ENCODE measurements at places on chromosomes 16 and 17.

GRCh38 chr17:6047966-6048365, 22.2 kb upstream of the WSCD1 start:
- H3K4me1 ChIP-seq = peaks cover 14% of the 10 kb centered on the region
- no peak overlapping the region for H3K27ac ChIP-seq
- DNase-seq = no peak
- H3K36me3 ChIP-seq = no peaks in the 10 kb centered on the region
- H3K27me3 ChIP-seq = no peaks in the 10 kb centered on the region

DNA sequence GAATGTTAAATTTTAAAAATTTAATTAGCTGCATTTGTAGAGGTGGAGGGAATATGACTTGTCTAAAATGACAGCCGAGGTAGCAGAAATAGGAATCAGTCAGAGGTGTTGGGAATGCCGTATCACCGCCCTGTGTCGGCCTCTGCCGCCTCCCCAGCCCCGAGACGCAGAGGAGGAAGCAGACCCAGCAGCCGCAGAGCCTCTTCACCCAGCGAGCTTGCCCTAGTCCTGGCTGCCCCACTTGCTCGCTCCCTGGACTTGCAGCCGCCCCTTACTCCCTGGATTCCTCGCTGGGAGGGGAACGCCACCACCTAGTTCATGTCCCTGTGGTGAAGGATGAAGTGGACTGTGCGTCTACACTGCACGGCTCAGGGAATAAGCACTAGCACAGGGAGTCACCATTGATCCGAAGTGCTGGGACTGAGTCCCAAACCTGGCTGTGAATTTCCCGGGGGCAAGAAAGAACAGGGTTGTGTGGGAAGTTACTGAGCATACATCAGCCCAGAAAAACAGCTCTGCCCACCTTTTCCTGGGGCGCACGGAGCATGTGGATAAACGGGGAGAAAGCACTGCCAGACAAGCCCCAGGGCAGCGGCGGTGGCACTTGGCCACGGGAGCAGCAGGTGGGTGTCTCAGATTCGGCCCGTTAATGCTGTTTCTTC, 76.8 kb downstream of the RPTOR start:
- no peaks in the 10 kb centered on the region for H3K27me3 ChIP-seq
- DNase-seq = no peak
- no peak overlapping the region for H3K4me3 ChIP-seq
- no peak overlapping the region for H3K27ac ChIP-seq
- H3K4me1 ChIP-seq = peaks cover 41% of the 10 kb centered on the region

DNA sequence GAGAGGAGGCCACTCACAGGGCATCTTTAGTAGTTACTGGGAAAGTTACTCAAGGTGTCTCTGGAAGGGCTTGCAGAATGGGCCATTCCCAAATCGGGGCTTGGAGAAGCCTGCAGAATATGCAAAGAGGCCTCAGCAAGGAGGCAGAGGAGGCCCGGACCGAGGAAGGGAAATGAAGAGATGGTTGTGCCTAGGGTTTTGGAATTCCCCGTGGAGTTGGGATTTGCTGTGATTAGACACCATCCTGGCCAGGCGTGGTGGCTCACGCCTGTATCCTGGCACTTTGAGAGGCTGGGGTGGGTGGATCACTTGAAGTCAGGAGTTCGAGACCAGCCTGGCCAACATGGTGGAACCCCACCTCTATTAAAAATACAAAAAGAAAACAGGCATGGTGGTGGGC, 193.0 kb downstream of the IRF8 start:
- no peaks in the 10 kb centered on the region for H3K4me1 ChIP-seq
- DNase-seq = no peak
- no peak overlapping the region for H3K4me3 ChIP-seq

DNA sequence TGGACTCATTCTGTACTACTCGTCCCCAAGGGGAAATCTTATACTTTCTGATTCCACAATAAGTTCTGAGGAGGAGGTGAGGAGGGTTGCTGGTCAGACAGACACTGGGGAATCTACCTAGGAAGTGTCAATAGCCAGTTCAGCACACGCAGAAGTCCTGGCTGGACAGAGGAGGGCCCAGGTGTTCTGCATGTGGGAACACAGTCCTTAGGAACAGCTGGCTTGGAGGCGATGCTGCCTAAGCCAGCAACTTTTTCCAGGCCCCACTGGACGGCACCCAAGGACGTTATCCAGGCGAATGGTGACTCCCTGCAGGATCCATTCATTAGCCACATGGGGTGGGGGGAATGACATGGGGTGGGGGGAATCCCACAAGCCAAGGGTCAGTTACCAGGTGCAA, 29.9 kb upstream of the WFIKKN2 start:
- no peaks in the 10 kb centered on the region for H3K36me3 ChIP-seq
- H3K4me3 ChIP-seq = no peak overlapping the region
- DNase-seq = no peak

DNA sequence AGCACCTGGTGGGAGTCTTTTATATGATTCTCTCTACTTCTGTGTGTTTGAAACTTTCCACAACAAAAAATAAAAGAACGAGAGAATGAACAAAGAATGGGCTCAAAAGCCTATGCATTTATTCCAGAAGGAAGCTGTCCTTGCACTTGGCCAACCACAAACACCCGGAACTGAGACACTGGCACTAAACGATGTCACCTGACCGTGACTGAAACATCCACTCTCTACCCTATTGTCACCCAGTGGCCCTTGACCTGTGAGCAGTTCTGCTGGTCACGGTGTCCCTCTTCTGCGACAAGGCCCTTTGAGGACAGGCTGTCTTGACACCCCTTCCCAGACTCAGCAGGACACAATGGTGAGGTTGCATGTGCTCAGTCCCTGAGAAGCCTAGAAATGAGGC, 56.6 kb downstream of the TEKT5 start:
- no peak for DNase-seq
- no peaks in the 10 kb centered on the region for H3K4me1 ChIP-seq
- H3K27ac ChIP-seq = no peak overlapping the region
- H3K27me3 ChIP-seq = no peaks in the 10 kb centered on the region
- no peak overlapping the region for H3K4me3 ChIP-seq
- H3K36me3 ChIP-seq = no peaks in the 10 kb centered on the region

GRCh38 chr17:72238157-72238673, 117.4 kb downstream of the SOX9 start:
- no peak for DNase-seq
- H3K27me3 ChIP-seq = peaks cover 2% of the 10 kb centered on the region
- H3K4me1 ChIP-seq = peaks cover 54% of the 10 kb centered on the region
- no peak overlapping the region for H3K27ac ChIP-seq
- H3K36me3 ChIP-seq = no peaks in the 10 kb centered on the region

- no peaks in the 10 kb centered on the region for H3K36me3 ChIP-seq
- H3K4me1 ChIP-seq = no peaks in the 10 kb centered on the region
- no peak overlapping the region for H3K4me3 ChIP-seq
- H3K27ac ChIP-seq = no peak overlapping the region
Measured at GRCh38 chr16:27458987-27459688, 57.2 kb downstream of the IL21R start.

GRCh38 chr17:67165201-67165600, 79.8 kb downstream of the HELZ start:
- no peaks in the 10 kb centered on the region for H3K27me3 ChIP-seq
- peaks cover 25% of the 10 kb centered on the region for H3K36me3 ChIP-seq
- no peak overlapping the region for H3K4me3 ChIP-seq

DNA sequence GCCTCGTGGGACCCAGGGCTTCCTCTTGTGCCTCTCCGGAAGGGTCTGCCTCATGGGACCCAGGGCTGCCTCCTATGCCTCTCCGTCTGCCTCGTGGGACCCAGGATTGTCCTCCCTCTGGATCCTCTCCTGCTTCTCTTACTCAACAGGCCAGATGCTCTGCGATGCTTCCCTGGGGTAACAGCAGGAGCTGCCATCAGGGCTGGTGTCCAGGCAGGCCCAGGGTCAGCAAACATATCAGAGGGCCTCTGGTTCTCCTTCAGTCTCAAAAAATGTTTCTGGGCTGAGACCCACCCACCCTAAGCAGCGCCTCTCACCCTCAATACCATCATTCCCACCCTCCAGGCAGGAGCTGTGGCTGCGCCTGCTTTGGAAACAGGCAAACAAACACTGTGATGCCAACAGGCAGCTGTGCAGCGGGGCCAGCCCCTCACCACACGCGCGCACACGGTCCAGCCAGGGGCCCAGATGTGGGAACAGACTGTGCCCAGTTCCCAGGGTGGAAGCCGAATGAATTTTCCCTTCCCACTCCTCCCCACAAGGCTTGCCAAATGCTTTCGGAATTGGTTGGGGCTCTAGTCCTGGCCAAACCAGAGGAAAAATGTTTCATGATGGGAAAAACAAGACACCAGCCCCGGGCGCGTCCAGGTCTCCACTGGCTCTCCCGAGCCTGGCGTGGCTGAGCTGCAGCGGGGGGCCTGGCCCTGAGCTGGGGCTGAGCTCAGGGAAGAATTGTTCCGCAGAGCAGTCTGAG, 11.3 kb downstream of the TIMM22 start:
- H3K27me3 ChIP-seq = no peaks in the 10 kb centered on the region
- no peak overlapping the region for H3K27ac ChIP-seq
- H3K4me1 ChIP-seq = no peaks in the 10 kb centered on the region
- H3K4me3 ChIP-seq = no peak overlapping the region
- DNase-seq = no peak

- H3K4me3 ChIP-seq = no peak overlapping the region
- DNase-seq = no peak
- no peaks in the 10 kb centered on the region for H3K27me3 ChIP-seq
- no peaks in the 10 kb centered on the region for H3K36me3 ChIP-seq
- H3K4me1 ChIP-seq = no peaks in the 10 kb centered on the region
Measured at GRCh38 chr17:17576772-17577234, 14.7 kb downstream of the PEMT start.

DNA sequence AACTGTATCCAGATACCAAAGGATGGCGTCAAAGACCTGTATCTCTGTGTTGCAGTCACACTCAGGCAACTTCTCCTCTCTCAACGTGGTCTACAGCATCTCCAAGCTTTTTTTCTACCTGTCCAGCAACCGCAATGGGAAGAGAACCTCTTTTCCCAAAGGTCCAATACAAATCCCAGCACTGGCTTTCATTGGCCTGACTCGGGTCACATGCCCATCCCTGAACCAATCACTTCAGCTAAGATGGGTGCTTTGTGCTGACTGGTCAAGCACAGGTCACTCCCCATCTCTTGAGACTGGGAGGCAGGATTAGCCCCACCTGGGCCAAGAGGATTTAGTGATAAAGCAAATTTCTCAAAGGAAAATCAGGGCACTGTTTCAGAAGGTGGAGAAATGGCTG, 71.2 kb upstream of the C16orf82 start:
- H3K27me3 ChIP-seq = no peaks in the 10 kb centered on the region
- H3K27ac ChIP-seq = no peak overlapping the region
- no peak overlapping the region for H3K4me3 ChIP-seq
- no peak for DNase-seq

- H3K27ac ChIP-seq = no peak overlapping the region
- no peaks in the 10 kb centered on the region for H3K36me3 ChIP-seq
Measured at GRCh38 chr16:86828202-86828601, 249.9 kb downstream of the FOXL1 start.

DNA sequence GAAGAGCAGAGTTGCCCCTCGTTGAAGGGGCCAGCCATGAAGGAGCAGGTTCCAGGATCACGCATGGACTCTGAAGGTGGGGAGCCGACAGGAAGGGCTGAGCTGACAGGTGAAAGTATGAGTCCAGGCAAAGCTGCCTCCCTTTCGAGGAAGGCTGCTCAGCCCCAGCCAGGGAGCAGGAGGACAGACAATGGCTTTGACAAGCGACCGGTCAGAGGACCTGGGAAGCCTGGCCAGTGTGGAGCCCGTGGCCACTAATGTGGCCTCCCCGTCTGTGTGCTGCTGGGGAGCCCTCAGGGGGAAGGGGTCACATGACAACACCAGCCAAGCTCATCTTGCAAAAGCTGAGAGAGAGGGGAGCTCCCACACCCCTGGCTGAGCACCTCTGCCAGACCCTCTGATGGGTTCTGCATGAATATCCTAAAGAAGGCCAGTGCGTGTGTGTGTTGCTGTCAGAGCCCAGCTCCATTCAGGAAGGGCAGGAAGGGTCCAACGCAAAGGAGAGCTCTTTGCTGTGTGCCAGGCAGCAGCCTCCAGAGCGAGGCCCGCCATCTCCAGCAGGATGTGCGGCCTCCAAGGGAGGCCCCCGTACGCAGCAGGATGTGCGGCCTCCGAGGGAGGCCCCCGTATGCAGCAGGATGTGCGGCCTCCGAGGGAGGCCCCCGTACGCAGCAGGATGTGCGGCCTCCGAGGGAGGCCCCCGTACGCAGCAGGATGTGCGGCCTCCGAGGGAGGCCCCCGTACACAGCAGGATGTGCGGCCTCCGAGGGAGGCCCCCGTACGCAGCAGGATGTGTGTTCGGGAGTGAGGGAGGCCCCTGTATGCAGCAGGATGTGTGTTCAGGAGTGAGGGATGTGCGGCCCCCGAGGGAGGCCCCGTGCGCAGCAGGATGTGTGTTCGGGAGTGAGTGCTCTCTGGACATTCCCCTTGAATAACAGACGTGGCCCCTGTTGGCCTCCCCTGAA, 102.1 kb upstream of the CHMP6 start:
- no peaks in the 10 kb centered on the region for H3K36me3 ChIP-seq
- no peak for DNase-seq
- no peak overlapping the region for H3K4me3 ChIP-seq
